ENCODE measurements at places on chromosomes 2 and 18. TPM values are rescaled to one million over a fixed set of nuclear protein-coding genes. Genes with fewer than 3 reads are reported as not detected.

GRCh38 chr2:188977317-188977716 lies 3.1 kb downstream of the COL3A1 start:
- no peak for DNase-seq

- DNase-seq: no peak
Observed at GRCh38 chr18:12604445-12605007, 53.4 kb downstream of the SPIRE1 start.

- no peak for DNase-seq
Observed at GRCh38 chr18:21857871-21858270, 117.3 kb downstream of the MIB1 start.

DNA sequence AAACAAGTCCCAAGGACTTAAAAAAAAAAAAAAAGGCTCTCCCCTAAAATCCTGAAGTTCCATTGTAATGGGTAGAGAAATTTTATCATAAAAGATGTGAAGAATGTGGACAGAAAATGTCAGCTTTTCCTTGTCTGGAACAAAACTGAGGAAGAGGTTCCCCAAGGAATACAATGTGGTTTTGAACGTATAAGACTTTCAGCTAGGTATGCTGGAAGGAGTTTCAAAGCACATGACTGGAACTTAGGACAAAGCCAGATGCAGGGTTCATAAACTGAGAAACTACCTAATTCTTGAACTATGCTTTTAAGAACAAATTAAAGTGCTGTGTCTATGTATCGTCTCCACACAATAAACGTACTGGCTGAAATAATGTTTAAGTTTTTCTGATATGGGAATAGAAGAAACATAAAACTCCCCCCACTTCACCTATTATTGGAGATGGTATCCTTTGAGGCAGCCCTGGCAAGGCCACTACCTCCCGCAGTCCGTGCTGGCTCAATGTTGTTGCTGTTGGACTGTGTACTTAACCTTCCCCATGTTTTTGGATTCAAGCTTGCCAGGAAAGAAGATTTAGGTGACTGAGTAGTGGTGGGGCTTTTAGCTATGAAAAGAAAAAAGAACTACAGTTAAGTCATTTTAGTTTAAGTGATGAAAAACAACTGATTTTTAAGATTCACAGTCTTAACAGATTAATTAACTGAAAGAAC lies 84.2 kb upstream of the DNER start:
- no peak for DNase-seq

Gene TMX3
- total RNA-seq: 46.6 TPM

Gene GAL3ST2
- not detected for total RNA-seq

Gene CMPK2
- total RNA-seq: 0.62 TPM

All from CD8-positive, alpha-beta memory T cell (primary cell).